ENCODE measurements at places on chromosomes 2 and 18. TPM values are rescaled to one million over a fixed set of nuclear protein-coding genes. Genes with fewer than 3 reads are reported as not detected.

BOLL gene
- total RNA-seq, result 8.1 TPM

FOXD4L1 gene
- not detected for total RNA-seq

THADA gene
- 18.1 TPM for total RNA-seq

PTPRN gene
- not detected for total RNA-seq

DCDC2C gene
- total RNA-seq, result not detected

REG3A gene
- not detected for total RNA-seq

RIT2 gene
- not detected for total RNA-seq

HMSD gene
- total RNA-seq, result not detected

GRCh38 chr18:11923450-11923849, 15.3 kb upstream of the MPPE1 start:
- no peak for DNase-seq

GRCh38 chr2:112831513-112831845, 5.1 kb downstream of the IL1B start:
- no peak for DNase-seq

- DNase-seq, result no peak
Measured at GRCh38 chr2:67165523-67165990, 231.6 kb upstream of the ETAA1 start.

DNA sequence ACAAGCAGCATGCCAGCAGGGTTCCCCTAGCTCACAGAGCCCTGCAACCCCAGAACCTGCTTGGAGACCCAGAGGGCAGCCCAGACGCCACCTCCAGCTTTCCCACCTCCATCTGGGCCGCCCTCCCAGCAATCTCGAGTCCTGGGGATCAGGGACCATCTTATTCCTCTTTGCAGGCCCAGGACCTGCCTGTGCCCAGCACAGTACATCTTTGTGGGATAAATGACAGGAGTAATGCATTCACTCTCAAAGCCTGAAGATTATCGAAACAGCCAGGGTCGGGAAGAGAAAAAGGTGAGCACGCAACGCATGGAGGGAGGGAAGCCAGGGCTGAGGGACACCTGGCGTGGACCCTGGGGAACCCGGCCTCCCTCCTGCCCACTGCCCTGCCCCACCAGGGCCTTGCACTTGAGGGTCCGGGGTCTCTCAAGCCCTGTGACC, 144.1 kb downstream of the NDUFA10 start:
- no peak for DNase-seq

DNA sequence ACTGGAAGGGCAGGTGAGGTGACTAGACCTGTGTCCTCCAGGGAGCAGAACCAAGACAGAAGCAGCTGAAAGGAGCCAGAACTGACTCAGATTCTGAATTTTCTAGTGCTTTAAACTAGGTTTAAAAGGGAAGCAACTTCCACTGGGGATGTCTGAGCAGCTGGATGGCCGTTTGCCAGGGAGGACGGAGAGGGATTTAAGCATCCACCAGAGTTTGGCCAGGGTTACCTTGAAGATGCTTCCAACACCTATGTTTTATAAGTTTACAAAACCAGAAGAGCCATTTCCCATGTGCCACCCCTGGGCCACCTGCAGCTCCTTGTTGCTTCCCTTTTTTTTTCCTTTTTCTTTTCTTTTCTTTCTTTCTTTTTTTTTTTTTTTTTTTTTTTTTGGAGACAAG, 48.6 kb upstream of the RBM44 start:
- DNase-seq, result no peak

DNA sequence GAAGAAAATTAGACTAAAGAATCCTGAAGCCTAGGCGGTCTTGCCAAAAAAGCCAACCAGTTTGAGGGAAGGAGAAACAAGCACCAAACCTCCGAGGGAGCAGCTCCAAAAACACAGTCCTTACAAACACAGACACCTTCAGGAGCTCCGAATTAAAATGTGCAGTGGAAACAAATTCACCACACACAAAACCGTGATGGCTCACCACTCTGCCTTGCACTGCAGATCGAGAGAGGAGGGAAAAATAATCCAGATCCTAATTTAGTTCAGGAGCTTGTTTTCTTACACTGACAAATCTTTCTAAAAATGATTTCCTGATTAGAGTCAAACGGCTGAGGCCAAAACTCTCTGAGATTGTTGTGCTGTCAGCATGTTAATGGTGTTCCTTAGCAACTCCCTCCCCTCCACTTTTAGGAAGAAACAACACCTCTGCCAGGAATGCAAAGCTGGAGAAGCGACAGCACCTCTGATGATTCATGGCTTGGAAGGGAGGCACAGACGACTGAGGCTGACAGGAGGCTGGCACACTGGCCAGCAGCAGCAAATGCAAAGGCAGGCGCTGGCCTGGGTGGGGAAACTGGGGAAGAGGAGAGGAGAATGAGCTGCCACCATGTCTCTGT, 249.4 kb upstream of the KLHL29 start:
- DNase-seq, result peak; percentile 21

DNA sequence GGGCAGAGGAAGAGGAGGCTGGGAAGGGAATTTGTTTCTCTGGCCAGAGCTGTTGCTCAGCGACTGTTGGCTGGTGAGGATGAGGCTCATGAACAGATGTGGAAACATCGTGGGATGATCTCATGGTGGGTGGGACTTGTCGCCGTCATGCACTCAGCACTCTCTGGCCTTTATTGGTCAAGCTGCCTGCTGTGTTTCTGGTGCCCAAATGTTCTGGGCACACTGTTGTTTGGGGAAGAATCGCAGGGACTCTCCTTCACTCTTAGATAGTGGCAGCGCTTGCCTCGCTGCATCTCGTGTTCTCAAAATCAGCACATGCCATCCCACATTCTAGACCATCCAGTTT, 145.6 kb downstream of the AGAP1 start:
- DNase-seq, result peak; percentile 59

GRCh38 chr2:126655500-126656430, at the start of gene GYPC:
Gene GYPC, plus strand, starts transcription at chr2:126656158. Its CDS starts 106 bp downstream, at chr2:126656264.
- DNase-seq, result peak; percentile 82

DNA sequence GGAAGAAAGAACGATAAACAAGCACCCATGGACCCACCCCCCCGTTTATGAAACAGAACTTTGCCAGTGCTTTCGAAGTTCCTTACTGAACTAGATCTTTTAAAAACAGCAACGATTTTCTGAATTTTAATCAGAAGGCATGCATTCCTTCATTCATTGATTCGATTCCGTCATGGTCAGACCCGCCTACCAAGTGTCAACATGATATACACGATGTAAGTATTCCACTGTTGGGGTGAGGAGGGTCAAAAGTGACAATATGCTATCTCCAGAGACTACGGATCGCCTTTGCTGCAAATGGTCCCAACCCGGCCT, 316 bp upstream of the FMNL2 start:
- DNase-seq, result no peak

DNA sequence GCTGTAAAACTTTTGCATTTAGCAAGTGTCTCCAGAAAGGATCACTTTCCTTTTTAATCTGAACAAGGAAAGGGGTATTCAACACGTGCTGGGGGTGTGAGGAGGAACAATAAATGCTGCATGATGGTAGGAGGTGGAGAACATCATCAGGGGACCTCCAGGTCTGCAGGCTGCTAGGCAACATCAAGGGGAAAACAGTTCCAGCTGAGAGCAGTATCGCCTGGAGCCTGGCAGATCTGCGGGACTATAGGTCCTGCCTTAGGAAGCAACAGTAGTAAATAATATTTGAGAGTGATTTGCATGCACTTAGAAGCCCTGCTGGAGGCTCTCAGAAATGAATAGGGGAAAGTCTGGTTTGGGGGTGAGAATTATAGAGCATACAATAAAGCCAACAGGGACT, 175.6 kb downstream of the SUCLG1 start:
- no peak for DNase-seq

Measured in gastrocnemius medialis (tissue), 4 donors.